ENCODE measurements at places on chromosomes 5 and 9.

DNA sequence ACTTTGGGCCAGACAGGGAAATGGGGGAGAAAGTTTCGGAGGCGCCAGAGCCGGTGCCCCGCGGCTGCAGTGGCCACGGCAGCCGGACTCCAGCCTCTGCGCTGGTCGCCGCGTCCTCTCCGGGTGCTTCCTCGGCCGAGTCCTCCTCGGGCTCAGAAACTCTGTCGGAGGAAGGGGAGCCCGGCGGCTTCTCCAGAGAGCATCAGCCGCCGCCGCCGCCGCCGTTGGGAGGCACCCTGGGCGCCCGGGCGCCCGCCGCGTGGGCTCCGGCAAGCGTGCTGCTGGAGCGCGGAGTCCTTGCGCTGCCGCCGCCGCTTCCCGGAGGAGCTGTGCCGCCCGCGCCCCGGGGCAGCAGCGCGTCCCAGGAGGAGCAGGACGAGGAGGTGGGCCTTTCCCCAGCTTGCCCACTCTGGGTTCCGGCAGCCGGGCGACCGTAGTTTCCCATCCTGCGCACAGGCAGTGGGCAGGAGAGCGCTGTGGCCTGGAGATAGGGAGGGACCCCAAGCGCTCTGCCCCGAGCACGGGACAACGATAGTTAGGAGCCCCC lies 516 bp downstream of the MAST4 start:
- peak; percentile 17 for DNase-seq

DNA sequence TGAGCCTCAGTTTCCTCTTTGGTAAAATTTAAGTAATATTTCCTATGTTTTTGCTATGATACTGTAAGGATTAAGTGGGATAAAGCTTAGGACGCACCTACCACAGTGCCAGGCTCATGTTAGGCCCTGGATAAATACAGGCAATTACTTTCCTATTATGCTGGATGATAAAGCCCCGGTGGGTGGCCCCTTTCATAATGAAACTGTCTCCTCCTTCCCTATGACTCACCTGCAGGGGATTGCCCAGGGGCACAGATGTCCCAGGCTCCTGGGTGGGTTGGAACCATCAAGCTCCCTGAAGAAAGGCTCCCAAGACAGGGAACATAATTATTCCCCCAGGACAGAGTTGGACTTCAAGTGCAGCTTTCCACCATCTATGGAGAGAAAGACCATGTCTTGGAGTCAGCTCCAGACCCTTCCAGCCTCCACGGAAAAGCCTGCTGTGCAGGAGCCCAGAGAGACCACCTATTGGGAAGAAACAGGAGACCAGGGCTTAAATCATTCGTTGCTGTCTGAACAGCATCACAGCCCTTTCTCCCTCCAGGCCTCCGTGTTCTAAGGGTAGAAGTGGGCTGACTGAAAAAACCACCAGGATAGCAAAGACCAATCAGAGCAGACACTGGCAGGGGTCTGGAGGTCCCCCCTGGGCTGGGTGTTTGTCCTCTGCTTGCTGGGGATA lies 43.2 kb upstream of the FOXE1 start:
- DNase-seq, result peak; percentile 67

- no peak for DNase-seq
These were observed 166.3 kb downstream of the C5orf15 start for GRCh38 chr5:133801955-133802751.

DNA sequence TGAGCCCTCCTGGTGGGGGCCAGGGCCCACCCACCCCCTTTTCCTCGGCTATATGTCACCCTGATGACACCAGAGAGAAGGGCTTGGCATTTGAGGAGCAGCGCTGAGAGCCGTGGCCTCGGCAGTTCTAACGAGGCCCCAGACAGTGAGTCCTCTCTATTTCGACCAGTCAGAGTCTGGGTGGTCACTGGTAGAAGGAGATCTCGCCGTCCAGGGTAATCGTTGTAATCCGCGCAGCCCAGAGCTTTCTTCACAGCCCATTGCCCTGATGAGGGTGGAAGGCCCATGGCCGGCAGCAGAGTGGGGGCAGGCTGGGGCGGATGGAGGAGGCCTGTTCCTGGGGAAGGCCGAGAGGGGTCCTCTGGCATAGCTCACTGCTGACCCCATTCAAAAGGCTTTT lies 70.2 kb downstream of the PSMB7 start:
- no peak for DNase-seq

DNA sequence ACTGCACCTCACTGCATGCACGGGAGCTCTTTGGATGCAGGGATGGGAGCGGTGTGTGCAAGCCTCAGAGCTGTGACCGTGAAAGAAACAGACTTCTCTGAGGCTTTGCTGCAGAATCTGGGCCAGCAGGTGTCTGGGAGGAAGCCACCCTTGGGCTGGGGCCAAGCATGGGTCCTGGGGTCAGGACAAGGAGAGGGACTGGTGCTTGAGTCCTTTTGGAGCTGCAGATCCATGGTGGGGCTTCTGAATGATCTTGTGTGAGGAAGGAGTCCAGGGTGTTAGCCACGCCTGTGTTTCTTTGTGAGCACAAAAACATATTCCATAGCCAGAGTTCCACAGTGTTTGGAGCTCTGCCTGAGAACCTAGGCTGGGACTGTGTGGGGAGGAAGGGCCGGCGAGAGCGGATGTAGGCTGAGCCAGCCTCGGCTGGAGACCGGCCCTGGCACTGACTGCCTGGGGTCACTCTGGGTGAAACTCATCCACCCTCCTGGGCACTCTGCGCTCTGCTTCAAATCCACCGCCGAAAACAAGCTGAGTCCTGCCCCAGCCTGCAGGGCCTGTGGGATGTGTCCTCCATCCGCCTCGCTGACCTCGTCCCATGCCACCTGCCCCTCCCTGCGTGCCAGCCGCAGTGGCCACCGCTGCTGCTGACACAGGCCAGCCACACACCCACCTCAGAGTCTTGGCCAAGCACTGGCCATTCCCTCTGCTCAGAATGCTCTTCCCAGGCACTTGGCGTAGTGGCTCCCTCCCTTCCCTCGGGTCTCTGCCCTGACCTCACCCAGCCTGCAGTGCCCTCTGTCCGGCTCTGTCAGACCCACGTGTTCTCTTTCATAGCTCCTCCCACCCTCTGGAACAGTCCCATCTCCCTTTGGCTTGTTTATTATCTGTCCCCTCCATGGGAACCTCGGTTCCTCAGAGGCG lies 26.7 kb downstream of the ERGIC1 start:
- DNase-seq, result no peak

DNA sequence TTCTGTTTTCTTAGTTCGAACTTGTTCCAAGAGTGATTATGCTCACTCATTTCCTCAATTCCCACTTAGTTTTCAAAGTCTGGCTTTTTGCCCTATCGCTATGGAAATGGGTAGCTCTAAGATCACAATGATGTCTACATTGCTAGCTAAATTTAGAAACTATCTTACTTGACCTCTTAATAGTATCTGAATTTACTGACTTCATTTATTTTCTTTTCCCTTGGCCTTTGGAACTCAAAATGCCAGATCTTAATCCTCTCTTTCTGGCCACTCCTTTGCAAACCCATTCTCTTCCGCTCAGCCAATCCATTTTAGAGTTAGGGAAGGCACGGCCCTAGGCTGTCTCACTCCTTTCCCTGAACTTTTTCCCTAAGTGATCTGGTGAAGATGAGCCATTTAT lies 137.0 kb downstream of the FER start:
- DNase-seq, result no peak

- no peak for DNase-seq
These were observed 80.6 kb downstream of the MYO10 start for GRCh38 chr5:16855485-16855884.

- DNase-seq, result peak; percentile 78
These were observed 69.8 kb downstream of the EQTN start for GRCh38 chr9:27227192-27227591.

- DNase-seq, result no peak
These were observed 525.6 kb downstream of the SPATA31D1 start for GRCh38 chr9:82513976-82514735.

DNA sequence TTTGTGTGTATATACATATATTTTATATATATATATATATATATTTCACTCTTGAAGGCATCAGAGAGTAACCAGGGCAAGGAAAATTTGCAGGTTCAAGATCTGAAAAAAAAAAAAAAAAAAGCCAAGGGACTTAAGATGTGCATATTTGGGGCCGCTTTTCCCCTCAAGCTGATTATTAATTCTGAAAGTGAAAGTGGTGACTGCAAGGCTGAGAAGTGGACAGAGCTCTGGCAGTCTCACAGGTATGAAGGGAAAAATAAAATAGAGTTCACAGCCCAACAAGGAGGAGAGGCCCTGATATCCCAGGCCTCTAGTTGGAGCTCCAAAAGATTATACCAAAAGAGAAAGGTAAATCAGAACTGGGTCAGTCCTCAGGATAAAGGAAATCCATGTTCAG lies 234.4 kb upstream of the GAS1 start:
- DNase-seq, result no peak

- no peak for DNase-seq
These were observed 127.1 kb downstream of the ANKRD18B start for GRCh38 chr9:33651125-33651524.

GRCh38 chr5:10676224-10676623 lies 84.8 kb downstream of the DAP start:
- DNase-seq, result no peak

- DNase-seq, result no peak
These were observed 47.9 kb upstream of the NCS1 start for GRCh38 chr9:130124085-130124860.

- DNase-seq, result no peak
These were observed 16.0 kb downstream of the CXXC5 start for GRCh38 chr5:139664086-139664693.

GRCh38 chr9:131046581-131047202 lies 37.7 kb downstream of the LAMC3 start:
- DNase-seq, result peak; percentile 78

GRCh38 chr9:136717399-136717798 lies 5.0 kb downstream of the DIPK1B start:
- DNase-seq, result no peak

DNA sequence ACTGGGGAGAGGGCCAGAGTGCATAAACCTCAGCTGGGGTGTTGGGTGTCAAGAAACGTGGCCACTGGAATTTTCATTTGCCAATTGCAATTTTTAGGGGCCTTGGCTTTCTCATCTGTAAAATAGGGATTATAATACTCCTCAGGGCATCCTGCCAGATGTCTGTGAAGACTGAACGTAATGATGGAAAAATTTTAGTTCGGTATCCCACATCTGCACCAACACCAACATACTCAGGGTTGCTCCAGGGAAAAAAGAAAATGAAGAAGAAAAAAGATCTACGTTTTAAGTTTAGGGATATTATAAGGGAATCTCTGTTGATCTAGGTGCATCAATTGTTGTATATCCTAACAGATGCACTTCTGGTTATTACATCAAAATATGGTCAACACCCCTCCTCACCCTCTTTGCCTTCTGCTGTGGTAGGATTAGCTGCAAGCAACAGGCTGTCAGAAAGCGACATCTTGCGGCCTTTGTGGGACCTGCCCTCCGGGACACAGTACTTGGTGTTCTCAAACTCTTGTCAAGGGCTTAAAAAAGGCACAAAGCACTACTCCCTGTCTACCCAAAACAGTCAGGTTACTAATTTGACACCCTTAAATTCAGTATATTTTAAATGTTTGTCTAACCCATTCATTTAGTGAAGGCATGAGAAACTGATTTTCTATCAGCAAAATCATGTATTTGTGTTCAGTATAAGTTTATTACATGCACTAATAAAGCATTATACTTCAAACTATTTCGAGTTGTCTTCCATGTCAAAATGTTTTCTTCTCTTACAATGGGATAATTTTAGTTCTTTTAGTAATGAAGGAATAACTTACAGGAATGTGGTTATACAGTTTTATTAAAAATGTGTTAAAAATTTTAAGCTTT lies 8.3 kb upstream of the TBC1D2 start:
- DNase-seq, result peak; percentile 85

DNA sequence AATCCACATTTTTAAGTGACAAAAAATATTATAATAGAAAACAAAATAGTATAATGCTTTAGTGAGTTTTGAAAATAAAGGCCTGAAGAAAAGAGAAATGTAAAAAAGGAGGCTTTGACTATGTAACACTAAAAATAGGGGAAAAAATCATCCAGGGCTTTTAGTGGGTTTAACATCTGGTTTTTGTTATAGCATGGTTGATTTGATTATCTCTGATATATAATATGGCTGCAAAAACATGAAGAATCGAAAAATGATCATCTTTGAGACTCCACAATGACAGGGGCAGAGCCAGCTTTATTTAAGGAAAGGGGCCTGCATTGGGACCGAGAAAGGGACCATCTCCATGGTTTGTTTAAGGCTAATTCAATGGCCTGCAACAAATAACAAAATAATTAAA lies 393.8 kb downstream of the PLK2 start:
- no peak for DNase-seq

DNA sequence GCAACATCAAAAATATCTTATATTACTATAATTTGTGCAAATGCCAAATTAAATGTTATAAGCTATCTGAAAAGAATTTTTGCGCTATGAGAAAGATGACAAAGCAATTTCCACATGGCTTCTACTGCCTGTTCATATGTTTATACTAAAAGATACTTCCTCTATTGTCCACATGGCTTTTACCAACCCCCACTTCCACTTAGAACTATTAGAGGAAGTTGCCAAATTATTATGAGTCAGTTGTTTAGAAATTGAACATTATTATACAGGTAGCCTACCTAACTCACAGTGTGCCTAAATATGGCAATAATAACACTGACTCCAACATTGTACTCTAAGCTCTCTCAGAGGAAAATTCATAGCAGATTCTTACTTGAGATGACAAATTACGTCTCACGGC lies 37.6 kb upstream of the SLC27A6 start:
- no peak for DNase-seq

- no peak for DNase-seq
These were observed 29.4 kb downstream of the SYK start for GRCh38 chr9:90830977-90831376.

- peak; percentile 90 for DNase-seq
These were observed 348.5 kb downstream of the BNC2 start for GRCh38 chr9:16521868-16522411.

GRCh38 chr9:38359689-38360385 lies 32.7 kb upstream of the ALDH1B1 start:
- DNase-seq, result no peak

DNA sequence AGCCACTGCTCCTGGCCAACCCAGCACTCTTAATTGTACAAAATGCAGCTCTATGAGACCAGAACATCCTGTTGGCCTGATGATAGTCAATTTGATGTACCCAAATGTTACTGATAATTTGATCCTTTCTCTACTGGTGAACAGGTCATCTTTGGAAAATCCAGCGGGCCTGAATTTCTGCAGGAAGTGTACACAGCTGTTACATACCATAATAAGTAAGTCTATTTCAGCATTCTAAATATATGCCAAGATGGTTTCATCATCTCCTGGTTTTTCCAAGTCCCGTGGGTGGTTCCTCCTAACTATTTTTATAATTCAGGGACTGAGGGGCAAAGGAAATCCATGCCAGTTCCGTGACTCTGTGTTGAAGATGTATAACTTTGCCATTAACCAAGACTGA lies 155.4 kb downstream of the DOCK8 start:
- no peak for DNase-seq

- DNase-seq, result no peak
These were observed 380.3 kb downstream of the SEMA5A start for GRCh38 chr5:9165546-9165945.
